Activated CD4-positive, alpha-beta T cell treated with anti-CD3 and anti-CD28 coated beads, Interleukin-10, Interleukin-2, amounts not matched to agents 100 ng/mL and 50 ng/mL, durations not matched to agents 16 hours and 8 hours (primary cell): ENCODE measurements at places on chromosomes 16 and 17.

GRCh38 chr17:59800530-59800942 lies 92.2 kb downstream of the TUBD1 start:
- peak; percentile 50 for DNase-seq

DNA sequence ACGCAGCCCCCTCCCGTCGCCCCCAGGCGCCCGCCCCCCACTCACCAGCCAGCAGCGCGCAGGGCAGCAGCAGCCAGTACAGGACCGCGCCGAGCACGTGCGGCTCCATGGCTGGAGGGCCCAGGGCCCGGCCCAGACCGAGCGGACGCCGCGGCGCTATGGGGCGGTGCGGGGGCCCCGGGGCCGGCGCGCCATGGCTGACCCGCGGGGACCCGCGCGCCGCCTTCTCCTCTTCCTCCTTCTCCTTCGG lies 239 bp downstream of the PIEZO1 start:
- DNase-seq: no peak

DNA sequence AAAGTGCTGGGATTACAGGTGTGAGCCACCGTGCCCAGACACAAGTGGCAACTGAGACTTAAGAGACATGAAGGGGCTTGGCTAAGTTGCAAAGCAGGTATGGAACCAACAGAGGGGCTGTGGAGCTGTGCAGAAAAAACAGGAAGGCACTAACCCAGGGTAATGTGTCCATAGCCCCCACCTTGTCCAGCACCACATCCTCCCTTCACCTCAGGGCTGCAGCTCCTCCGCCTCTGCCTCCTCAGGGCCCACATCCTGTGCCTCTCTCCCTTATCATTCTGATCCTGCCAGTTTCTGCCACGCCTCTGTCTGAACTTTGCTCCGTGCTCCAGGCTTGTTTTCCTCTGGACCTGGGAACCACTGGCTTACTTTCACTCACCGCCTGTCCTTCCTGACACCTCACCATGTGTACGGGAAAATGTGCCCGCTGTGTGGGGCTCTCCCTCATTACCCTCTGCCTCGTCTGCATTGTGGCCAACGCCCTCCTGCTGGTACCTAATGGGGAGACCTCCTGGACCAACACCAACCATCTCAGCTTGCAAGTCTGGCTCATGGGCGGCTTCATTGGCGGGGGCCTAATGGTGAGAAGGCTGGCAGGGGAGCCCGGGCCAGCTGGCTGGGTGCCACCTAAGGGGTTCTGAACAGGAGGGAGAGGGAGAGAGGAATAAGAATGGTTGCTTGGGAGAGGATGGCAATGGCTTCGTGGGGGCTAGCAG lies at the start of gene TM4SF5:
Gene TM4SF5 (plus strand): TSS at position 368 of the 716 bp plus-strand sequence. CDS start 37 bp downstream, at position 405.
- DNase-seq: peak; percentile 15

DNA sequence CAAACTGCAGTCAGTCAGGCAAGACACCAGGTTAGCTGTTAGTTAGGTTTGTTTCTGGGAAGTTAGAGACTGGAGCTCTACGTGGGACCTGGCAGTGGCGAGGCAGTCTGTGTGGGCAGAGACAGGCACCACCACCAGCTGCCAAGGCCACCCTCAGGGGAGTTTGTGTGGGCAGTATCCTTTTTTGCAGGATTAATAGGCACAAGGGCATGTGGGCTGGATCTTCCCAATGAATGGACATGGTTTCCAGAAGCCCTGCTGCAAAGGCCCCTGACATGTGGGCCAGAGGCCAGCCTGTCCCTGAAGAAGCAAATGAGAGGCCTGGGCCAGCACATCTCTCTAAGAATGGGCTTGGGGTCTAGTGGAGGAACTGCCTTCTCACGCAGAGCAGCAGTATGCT lies 19.2 kb upstream of the SREBF1 start:
- no peak for DNase-seq

DNA sequence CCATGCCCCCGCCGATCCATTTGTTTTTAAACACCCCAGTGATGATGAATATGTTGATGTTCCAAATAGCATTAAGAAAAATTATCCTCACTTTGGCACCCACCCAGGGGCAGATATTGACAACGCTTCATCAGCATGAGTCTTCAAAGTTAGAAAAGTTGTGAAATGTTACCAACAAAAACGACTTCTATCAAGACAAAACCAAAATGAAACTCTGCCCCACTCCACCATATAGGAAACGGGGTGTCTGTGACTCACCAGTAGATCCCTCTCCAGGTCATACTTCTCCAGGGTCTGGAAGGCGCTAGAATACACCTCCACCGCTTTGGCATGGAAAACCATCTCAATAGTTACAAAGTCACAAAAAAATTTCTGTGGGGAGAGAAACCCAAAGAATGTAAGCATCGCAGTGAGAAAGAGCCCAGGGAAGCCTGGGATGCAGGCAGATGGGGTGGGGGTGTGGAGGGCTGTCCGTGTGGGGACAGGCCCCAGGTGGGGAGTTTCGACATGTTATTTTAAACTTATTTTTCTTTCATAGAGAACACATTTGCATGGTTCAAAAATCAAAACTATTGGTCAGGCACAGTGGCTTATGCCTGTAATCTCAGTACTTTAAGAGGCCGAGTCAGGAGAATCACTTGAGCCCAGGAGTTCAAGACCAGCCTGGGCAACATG lies 10.2 kb downstream of the CIBAR2 start:
- DNase-seq: no peak

DNA sequence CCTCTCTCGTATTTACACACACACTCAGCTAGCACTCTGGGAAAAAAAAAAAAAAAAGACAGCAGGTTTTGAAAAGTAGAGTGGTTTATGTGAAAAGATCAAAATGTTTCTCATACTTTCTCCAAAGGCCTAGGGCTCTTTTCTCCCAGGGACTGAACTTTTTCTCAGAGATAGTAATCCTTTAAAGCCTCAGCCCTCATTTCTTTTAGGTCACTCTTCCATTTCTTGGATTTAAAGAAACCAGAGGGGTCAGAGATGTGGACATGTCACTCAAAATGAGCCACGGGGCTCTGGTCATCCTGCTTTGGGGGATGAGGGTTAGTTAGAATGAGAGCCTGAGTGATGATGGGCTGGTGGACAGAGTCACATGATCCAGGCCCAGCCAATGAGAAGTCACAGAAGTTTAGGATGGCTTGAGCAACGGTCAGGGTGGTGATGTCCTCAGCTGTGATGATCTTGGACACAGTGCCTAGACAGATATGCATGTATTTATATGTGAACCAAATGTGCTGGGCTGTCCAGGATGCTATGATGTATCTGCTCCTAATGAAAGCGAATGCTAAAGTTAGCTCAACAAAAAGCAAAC lies 33.7 kb upstream of the AXIN2 start:
- DNase-seq: no peak

- peak; percentile 55 for DNase-seq
Observed at GRCh38 chr17:5592382-5592781, 8.1 kb upstream of the NLRP1 start.

DNA sequence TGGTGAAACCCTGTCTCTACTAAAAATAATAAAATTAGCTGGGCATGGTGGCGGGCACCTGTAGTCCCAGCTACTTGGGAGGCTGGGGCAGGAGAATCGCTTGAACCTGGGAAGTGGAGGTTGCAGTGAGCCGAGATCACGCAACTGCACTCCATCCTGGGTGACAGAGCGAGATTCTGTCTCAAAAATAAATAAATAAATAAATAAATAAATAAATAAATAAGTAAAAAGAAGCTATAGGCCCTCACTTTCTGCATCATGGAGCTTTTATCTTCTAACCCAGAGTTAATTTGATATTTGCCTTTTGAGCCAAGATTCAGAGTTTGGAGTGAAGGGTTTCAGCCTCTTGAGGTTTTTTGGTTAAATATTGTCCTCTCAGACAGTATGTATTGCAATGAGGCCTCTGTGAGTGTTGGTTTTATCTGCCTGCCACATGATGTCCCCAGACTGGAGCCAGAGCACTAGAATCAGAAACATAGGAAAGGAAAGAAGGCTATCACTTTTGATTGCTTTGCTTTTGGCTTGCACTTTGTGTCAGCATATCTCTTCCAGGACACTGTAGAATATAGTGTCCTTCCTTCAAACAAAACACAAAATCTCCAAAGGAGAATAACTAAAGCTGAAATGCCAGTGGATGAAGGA lies 32.5 kb downstream of the RNF135 start:
- DNase-seq: no peak

DNA sequence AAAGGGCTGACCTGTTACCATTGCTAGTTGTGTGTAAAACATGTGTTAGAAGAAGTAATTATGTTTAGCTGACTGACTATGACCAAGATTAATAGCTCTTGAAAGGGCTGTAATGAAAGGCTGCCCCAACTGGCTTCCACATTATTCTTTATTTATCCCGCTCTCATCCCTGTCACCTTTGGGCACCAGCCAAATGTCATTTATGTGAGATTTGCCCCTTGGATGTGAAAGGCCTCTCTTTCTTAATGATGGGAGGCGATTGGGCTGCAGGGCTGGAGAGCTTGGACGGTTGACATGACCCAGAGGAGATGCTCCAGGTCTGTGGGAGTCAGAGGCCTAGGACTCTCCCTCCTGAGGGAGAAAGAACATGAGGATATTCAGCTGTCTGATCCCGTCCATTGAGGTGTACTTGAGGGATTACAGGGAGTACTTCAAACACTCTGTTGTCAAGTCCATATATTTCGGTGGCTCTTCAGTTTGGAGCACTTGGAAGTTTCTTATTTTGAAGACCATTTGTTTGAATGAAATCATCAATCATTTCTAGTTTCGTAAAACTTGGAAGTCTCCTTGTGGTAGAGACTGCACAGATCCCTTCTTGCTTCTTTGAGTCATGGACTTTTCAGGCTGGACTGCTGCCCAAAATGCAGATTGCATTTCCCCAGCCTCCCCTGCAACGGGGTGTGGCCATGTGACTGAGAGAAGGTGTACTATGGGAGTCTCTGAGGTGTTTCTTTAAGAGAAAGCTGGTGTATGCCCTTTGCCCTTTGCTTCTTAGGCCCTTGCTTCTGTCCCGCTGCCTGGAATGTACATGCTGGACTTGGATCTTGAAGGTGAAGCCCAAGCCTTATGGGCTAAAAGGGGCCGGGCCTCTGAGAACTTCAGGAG lies 51.3 kb downstream of the FTO start:
- DNase-seq: no peak

- DNase-seq: no peak
Observed at GRCh38 chr17:45279898-45280297, 18.0 kb upstream of the SPATA32 start.

- DNase-seq: no peak
Observed at GRCh38 chr16:55732496-55732895, 76.7 kb downstream of the SLC6A2 start.

DNA sequence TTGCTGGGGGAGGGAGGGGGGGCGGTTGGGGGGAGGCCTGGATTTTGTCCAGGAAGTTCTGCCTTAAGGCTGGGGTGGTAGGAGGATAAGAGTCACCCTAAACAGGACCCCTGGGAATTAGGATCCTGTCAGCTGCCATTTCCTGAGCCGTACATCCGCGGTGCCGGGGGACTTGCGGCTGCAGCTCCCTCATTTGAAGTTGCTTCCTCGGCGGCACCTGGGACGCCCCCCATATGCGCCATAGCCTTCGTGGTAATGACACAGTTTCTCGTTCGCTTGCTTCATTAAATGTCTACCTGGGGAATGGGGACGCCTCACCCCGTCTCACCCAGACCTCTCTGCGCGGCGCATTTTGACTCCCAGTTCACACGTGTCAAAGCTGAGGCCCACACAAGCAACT lies 55.1 kb upstream of the PABPN1L start:
- no peak for DNase-seq

GRCh38 chr16:26692658-26693057 lies 374.1 kb upstream of the C16orf82 start:
- DNase-seq: no peak

DNA sequence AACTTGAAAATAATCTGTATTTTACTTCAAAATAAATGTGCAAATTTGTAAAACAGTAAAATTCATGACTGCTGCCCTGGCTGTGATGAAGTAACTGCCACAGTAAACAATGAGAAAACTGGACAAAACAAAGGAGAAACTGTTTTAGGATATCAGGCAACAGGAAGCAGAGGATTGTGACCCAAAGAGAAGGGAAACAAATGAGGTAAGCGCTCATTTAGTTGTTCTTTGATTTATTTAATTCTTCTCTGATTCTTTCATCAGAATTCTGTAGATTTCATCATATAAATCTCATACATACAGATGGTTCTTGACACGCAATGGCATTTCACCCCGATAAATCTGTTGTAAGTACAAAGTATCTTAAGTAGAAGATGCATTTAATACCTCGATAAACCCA lies 198.1 kb upstream of the AXIN2 start:
- no peak for DNase-seq

GRCh38 chr17:80248894-80249710 lies 11.6 kb upstream of the RNF213 start:
- no peak for DNase-seq

GRCh38 chr17:60422162-60422665 lies at the start of gene CHCT1:
Gene CHCT1 (plus strand): TSS chr17:60422489. CDS start chr17:60422593, 104 bp downstream.
- DNase-seq: no peak

GRCh38 chr17:15031975-15032374 lies 233.2 kb downstream of the PMP22 start:
- no peak for DNase-seq

- no peak for DNase-seq
Observed at GRCh38 chr17:79255456-79255855, 180.8 kb downstream of the ENGASE start.

DNA sequence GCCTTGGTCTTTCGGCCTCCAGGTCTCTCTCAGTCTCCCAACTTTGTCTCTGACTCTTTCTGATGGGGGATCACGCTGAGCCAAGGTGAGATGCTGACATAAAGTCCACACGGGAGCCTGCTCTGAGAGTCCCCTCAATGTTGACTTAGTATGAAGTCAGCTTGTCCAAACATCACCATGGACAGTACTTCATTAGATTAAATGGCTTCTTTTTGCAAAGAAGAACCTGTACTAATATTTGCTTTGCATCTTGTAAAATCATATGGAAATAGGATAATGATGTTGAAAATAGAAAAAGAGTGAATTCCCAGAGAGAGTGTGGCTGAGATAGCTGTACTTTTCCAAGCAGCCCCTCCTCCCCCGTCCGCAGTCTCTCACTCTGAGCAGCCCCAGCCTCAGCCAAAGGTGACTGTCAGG lies 56.7 kb upstream of the SIAH1 start:
- no peak for DNase-seq

GRCh38 chr17:61770043-61770442 lies 93.3 kb downstream of the BRIP1 start:
- no peak for DNase-seq

DNA sequence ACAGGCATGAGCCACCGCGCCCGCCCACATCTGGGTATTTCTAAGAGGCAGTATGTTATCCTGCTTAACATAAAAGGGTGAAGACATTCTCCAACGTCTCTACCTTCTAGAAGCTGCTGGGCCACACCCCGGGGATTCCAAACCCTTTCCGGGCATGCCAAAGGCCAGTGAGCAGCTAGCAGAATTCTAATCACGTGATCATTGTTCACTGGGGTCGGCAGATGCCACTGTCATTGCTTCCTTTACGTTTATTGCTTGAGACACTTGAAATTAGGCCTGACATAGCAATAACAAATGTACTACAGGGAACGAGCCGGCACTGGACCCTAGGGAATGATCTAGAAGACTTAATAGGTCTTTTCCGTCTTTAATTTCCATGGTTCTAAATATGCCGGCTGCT lies 141.2 kb upstream of the ZFHX3 start:
- DNase-seq: no peak

GRCh38 chr17:68437979-68438822 lies 19.1 kb downstream of the WIPI1 start:
- peak; percentile 77 for DNase-seq
